ENCODE measurements at places on chromosomes 3 and 15.

GRCh38 chr3:65831733-65832425 is 206.8 kb downstream of the MAGI1 start:
- DNase-seq: no peak

DNA sequence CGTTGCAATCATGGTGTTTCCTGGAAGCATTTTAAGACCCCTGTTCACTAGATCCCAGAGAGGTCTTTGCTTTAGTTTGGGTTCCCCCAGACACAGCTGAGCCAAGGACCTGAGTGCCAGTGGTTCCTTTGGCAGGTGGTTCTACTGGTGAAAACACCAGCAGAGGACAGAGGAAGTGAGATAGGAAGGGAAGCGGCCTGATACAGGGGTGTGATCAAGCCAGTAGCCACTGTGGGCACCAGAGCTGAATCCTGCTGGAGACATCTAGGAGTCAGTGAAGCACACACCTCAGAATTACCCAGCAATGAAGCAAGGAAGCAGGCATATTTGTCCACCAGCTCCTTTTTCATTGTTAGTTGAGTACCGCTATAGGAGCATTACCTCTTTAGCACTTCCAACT is 243.2 kb upstream of the NR2E3 start:
- no peak for DNase-seq

DNA sequence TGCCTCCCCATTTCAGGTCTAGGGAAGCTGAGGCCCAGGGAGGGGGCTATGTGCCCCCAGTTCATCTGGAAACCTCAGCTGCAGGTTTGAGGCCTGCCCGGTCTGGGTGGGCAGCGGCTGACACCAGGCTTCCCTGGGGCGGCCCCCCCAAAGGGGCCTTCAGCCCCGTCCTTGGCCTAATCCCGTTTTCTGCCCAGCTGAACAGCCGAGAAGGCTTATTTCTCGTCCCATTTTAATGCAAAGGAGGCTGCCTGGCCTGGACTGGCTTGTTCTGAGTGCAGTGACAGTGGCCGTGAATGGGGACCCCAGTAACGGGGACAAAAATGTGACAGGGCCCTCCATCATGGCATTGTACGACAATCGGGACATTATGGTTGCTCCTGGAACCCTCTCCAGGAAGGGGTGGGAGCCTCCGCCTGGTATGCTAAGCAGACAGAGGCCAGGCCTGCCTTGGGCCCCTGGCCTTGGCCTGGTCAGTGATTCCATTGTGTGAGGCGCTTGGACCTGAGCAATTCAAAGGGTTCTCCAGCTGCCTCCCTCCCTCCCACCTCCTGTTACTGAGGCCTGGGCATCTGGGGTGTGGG is 93.9 kb downstream of the WNT7A start:
- DNase-seq: no peak

GRCh38 chr3:37545479-37545878 is 316.2 kb upstream of the CTDSPL start:
- DNase-seq: no peak

DNA sequence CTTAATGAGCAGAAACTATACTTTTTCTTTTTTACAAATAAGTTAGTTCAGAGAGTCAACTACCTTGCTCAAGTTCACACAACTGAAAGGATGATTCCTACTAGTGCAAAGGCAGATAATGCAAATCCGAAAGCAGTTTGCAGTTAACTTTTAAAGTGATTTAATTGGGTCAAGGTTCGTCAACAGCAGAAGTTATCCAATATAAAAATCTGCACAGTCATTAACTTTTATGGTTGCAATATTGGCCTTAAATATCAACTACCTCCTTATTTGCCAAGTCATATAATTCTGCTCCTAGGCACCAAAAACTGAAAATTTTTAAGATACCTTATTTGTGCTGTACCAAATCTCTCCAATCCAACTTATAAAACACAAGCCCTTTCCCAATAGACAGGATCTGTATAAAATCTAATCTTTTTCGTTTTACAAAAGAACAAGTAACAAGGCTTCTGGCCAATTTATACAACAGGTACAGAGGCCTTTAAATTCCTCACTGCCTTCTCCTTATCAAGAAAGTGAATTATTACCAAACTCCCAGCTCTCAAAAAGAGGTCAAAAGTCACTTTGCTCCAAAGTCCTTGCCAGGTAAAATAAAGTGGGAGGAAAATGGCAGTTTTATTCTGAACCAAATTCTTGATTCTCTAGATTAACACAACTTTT is 416.6 kb upstream of the NECTIN3 start:
- DNase-seq: no peak

- no peak for DNase-seq
Observed at GRCh38 chr15:29968099-29968894, 114.5 kb upstream of the GOLGA8J start.

DNA sequence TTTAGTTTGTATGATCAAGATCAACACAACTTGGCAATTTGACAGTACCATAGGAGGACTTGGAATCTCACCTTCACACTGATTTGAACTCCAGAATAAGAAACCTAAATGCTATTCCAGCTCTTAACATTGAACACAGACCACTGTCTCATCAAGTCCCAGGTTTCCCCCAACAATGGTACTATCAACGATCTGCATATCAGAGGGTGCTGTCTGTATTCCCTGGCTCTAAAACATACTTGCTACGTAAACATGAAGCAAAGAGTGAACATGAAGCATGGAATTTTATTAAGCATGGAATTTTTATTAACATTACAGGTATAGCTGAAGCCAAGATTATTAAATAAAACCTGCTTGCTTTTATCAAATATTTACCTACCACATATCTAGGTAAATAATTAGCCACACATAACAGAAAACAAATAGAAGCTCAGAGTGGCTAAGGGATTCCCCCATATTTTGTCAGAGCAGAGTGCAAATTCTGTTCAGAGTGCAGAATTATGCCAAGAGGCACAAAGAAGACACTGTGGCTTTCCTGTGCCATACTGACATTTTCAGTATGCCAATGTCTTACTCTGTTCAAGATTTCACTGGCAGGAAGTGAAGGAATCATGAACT is 22.2 kb upstream of the RIOX2 start:
- no peak for DNase-seq

DNA sequence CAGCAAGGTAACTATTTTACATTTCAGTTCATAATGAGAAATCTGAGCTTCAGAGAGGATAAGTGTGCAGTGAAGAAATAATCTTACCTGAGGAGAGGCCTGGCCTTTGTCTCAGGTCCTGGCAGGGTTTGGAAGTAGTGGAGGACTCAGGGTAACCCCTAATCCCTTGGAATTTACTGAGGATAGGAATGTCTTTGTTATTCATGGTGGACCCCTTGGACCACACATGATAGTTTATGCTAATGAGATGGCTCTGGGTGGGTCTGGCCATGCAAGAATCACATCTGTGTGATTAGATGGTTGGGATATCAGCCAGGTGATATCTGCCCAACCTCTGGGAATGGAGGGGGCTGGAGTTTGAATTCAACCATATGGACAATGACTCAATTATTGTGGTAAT is 65.0 kb upstream of the DAZL start:
- DNase-seq: no peak
